ENCODE measurements at places on chromosomes 12 and 14. TPM values are rescaled to one million over a fixed set of nuclear protein-coding genes. Genes with fewer than 3 reads are reported as not detected.

NPFF gene
- total RNA-seq: not detected

DNA sequence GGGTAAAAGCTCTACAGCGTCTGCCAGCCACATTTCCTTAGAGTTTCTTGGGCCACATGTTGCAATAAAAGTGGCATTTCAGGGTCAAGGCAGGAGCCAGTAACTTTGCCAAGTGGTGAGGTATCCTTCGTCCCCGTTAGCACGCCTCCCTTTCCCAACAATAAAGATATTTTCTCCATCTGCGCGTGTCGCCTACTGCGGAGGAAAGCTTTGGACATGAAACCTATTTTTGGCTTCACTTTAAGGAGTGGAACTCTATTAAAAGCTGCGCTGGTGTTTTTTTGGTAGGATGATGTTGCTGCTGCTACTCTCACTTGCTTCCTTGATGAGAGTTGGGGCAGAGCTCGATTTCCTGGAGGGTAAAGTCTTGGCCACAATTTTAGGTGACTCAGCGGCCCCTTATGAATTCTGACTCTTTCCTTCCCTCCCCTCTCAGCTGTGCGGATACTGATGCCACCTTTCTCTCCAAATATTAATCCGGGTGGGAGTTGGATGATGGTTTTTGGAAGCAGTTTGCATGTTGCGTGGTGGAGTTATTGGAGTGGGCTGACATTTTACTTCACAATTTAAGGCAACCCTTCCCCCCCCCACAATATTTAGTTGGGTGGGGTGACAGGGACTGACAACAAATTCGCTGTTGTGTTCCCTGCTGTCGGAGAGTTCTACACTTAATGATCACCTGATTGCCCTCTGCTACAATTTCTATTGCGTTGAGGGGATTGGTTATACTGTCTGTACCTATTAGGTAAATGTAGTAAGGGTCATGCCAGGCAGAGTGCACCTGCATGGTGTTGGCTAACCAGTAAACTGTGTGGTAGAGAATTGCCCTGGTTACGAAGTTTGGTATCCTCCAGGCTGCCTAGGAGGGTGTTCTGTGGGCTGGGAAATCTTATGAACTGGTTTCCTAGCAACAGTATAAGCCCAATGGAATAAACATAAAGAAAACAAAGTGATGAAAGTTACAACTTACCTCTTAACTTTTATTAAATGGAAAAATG, 1.1 kb downstream of the CCDC91 start:
- no peaks in the 10 kb centered on the region for H3K27me3 ChIP-seq
- H3K36me3 ChIP-seq: no peaks in the 10 kb centered on the region
- H3K27ac ChIP-seq: peak overlapping the region; percentile 100
- peaks cover 18% of the 10 kb centered on the region for H3K4me1 ChIP-seq
- peak overlapping the region; percentile 76 for H3K4me3 ChIP-seq
- DNase-seq: no peak

GRCh38 chr14:29454026-29454693, 473.5 kb downstream of the PRKD1 start:
- no peaks in the 10 kb centered on the region for H3K36me3 ChIP-seq
- no peaks in the 10 kb centered on the region for H3K4me1 ChIP-seq
- DNase-seq: no peak
- no peak overlapping the region for H3K4me3 ChIP-seq

FAM90A1 gene
- total RNA-seq: under 0.01 TPM

DNA sequence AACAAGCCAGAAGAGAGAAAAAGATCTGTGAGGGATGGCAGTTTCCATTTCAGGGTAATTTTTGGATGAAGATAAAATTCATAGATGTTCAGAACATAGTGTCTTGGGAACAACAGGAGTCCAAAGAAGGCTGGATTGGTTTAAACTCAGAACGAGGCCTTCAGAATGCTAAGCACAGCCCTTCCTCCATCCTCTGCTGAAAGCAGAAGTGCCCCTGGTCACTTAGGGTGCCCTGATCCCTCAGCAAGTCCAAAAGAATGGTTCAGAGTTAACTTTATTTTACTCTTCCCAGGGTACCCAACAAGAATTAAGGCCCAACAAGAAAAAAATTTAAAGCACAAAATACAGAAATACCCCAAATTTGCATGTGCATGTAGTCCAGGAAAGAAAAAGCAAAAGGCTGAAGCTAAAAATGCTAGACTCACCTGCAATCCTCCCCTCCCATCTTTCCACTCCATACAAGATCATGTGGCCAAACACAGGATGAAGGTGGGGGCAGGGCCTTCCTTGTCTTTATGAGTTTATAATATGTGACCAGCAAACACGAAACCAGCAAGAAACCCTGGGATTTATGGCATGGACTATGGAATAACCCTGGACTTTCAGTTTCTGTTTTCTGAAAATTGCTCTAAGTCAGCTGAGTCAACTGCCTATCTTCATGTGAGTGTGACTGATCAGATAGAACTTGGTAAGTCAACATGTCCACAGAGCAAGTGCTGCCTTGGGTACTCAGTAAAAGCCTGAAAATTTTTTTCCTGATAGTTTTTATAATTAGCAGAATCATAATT, 21.2 kb downstream of the MAX start:
- peak overlapping the region; percentile 49 for H3K27ac ChIP-seq
- DNase-seq: no peak
- peaks cover 58% of the 10 kb centered on the region for H3K36me3 ChIP-seq

DNA sequence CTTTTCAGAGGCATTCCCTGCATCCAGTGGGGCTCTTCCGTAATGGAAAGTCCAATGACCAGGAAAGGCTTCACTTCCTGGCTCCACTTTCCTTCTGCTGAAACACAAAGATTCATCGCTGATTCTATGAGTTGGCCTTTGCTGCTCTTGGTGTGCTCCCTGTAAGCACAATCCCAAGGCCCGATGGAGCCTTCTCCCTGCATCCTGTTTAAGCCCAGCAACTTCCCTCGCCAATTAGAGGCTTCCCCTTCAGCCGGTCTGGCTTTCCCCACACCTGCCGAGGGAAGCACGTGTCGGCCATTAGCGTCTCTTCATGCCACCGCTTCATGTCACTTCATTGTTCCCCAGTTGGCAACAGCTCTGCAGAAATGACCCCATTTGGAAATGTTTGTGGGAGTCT, 693.9 kb downstream of the MED13L start:
- H3K4me1 ChIP-seq: no peaks in the 10 kb centered on the region
- no peak overlapping the region for H3K27ac ChIP-seq
- no peak overlapping the region for H3K4me3 ChIP-seq
- no peaks in the 10 kb centered on the region for H3K27me3 ChIP-seq
- no peak for DNase-seq

ANKS1B gene
- 20.4 TPM for total RNA-seq

RFLNA gene
- 0.63 TPM for total RNA-seq

NFE2 gene
- total RNA-seq: 0.32 TPM

GLS2 gene
- 0.99 TPM for total RNA-seq

ZC2HC1C gene
- total RNA-seq: 7.1 TPM

SOCS2 gene
- total RNA-seq: 27.9 TPM

GRCh38 chr14:69973846-69974245, 94.6 kb downstream of the SMOC1 start:
- H3K4me3 ChIP-seq: no peak overlapping the region
- H3K27ac ChIP-seq: no peak overlapping the region
- no peaks in the 10 kb centered on the region for H3K36me3 ChIP-seq
- no peaks in the 10 kb centered on the region for H3K4me1 ChIP-seq
- no peak for DNase-seq

DNA sequence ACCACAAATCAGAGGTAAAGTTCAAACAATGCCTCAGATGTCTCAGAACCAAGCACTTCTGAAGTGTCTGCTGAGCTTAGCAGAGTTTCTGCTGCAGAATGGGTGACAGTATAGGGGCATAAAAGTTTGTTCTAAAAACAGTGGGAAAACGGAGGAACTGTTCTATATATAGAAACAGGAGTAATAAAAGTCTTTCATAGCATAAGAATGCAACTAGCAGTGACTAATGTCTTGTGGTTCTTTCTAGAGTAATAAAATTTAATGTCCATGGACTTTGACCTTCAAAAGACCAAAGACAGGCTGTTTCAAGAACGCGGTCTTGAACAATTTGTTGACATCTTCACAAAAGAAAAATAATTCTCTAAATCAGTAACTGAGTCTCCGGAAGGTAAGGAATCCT, 107.5 kb upstream of the FAR2 start:
- H3K4me3 ChIP-seq: no peak overlapping the region
- DNase-seq: no peak
- H3K4me1 ChIP-seq: no peaks in the 10 kb centered on the region
- H3K27ac ChIP-seq: no peak overlapping the region
- no peaks in the 10 kb centered on the region for H3K36me3 ChIP-seq

GRCh38 chr14:81342850-81343580, 57.1 kb downstream of the STON2 start:
- H3K4me1 ChIP-seq: peaks cover 3% of the 10 kb centered on the region
- no peaks in the 10 kb centered on the region for H3K36me3 ChIP-seq
- H3K27ac ChIP-seq: no peak overlapping the region
- no peaks in the 10 kb centered on the region for H3K27me3 ChIP-seq
- no peak overlapping the region for H3K4me3 ChIP-seq

METTL3 gene
- total RNA-seq: 50.7 TPM

GRCh38 chr14:77014004-77014604, 14.4 kb downstream of the IRF2BPL start:
- no peak overlapping the region for H3K27ac ChIP-seq
- no peak for DNase-seq
- no peaks in the 10 kb centered on the region for H3K36me3 ChIP-seq
- H3K4me3 ChIP-seq: no peak overlapping the region
- H3K4me1 ChIP-seq: peaks cover 21% of the 10 kb centered on the region

PLBD1 gene
- 4.1 TPM for total RNA-seq

DNA sequence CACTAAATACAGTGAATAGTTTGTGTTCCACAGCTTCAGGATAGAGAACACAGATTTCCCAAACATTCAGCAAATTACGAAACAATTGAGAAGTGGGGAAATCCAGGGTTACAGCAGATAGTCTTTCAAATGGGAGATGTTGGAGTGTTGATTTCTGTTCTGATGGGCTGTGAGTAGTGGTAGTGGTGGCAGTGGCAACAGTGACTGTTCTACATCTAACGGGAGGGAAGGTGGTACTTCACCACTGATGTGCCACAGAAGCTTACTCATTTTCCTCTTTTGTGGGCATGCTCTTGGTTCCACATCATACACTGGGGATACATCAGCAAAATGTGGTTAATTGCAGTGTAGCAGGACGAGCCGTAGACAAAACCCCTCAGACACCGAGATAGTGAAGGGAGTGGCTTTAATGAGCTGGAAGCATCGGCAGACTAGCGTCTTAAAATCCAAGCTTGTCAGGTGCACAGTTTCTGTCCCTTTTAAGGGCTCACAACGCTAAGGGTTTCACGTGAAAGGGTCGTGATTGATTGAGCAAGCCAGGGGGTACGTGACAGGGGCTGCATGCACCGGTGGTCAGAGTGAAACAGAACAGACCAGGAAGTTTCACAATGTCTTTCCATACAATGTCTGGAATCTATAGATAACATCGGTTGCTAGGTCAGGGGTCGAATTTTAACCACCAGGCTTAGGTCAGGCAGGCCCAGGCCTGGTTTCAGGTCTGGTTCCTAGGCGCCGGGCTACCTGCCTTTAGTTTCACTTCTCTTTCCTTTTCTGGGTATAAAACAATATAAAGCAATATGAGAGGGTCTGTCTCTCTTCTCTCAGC, 330.6 kb upstream of the FBXO33 start:
- no peak overlapping the region for H3K4me3 ChIP-seq
- no peak overlapping the region for H3K27ac ChIP-seq
- no peak for DNase-seq
- H3K27me3 ChIP-seq: no peaks in the 10 kb centered on the region

SDR9C7 gene
- 0.40 TPM for total RNA-seq

PLD4 gene
- total RNA-seq: under 0.01 TPM

- no peaks in the 10 kb centered on the region for H3K36me3 ChIP-seq
- no peaks in the 10 kb centered on the region for H3K27me3 ChIP-seq
- H3K27ac ChIP-seq: peak overlapping the region; percentile 54
- DNase-seq: no peak
- H3K4me1 ChIP-seq: peaks cover 32% of the 10 kb centered on the region
- H3K4me3 ChIP-seq: peak overlapping the region; percentile 8
Observed at GRCh38 chr12:53495903-53496751, 3.1 kb downstream of the MAP3K12 start.

LIN7A gene
- total RNA-seq: 5.4 TPM

Data from esophagus muscularis mucosa (tissue), 4 donors.